NCI-H748 treated with DMSO at 0.1 percent for 48 hours (cell line): ENCODE measurements at places on chromosomes 4 and X.

GRCh38 chr4:152278505-152279233 is 257.2 kb downstream of the FBXW7 start:
- peak; percentile 70 for DNase-seq

DNA sequence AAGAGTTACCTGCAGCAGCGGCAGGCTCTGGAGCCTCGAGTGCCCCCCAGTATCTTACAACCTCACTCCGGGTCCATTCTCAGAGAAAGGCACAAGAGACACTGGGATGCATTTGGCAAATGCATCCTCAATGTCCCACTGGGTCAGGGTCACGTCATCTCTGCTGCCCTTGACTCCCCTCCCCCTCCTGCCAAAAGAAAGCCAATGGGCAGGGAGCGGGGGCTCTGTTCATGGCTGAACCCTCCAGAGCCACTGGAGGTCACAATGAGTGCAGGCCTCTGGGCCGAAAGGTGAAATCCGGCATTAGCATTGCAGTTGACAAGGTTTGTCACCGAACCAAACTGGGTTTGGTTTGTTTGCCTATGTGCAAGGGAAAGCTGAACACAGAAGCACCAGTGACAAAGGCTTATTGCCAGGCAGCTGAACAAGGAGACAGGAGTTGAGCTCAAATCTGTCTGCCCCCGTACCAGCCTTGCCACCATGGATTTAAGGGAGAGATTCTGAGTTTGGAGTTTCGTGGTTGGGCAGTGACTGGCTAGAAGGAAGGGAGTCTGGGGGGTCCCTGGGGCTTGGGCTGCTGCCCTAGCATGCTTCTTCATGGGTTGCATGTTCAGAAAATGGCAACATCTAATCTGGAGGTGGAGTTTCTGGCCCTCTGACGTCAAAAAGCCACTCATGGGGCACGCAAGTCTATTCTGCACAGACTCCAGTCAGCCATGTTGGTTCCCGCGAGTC is 64.3 kb downstream of the HTRA3 start:
- DNase-seq: no peak

- DNase-seq: no peak
Observed at GRCh38 chr4:168839758-168840391, 170.2 kb downstream of the CBR4 start.

- DNase-seq: no peak
Observed at GRCh38 chrX:53128097-53128749, 34.3 kb downstream of the KANTR start.

GRCh38 chr4:177163532-177163931 is 146.1 kb upstream of the NEIL3 start:
- DNase-seq: no peak

GRCh38 chr4:6873291-6873690 is 36.3 kb upstream of the TBC1D14 start:
- DNase-seq: no peak

DNA sequence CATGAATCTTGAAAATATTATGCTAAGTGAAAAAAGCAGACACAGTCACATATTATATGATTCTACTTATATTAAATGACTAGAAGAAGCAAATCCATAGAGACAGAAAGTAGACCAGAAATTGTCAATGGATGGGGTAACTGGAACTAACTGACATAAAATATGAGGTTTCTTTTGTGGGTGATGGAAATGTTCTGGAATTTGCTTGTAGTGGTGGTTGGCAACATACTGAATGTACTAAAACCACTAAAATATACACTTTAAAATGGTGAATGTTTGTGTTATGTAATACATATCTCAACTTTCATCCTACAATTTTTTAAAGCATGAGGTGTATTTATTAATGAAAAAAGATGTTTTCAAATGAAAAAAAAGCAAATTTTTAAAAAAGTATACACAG is 14.7 kb downstream of the CNOT6L start:
- DNase-seq: no peak

- no peak for DNase-seq
Observed at GRCh38 chr4:95549246-95550114, 707 bp upstream of the UNC5C start.

DNA sequence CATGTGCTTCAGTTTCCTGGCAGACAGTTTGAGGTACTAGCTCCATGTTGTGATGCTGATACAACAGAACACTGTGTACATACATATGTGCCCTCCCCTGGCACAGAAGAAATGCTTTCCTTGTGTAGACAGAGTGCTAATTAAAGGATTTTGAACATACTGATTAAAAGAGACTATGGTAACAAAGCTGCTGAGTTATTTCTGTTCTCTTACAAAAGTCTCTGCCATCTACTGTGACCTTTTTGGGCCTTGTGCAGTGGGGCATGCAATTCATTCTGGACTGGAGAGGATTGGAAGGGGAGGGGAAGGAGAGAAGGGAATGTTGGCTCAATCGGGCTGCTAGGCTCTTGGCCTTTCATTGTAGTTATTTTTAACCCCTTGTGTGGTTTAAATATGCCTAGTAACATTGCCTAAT is 6.0 kb downstream of the PDLIM5 start:
- DNase-seq: no peak

GRCh38 chrX:73766431-73766795 is 203.4 kb downstream of the CHIC1 start:
- no peak for DNase-seq

GRCh38 chr4:125062115-125063050 is 252.4 kb upstream of the FAT4 start:
- no peak for DNase-seq

GRCh38 chrX:49988143-49988542 is 65.7 kb downstream of the CLCN5 start:
- no peak for DNase-seq

DNA sequence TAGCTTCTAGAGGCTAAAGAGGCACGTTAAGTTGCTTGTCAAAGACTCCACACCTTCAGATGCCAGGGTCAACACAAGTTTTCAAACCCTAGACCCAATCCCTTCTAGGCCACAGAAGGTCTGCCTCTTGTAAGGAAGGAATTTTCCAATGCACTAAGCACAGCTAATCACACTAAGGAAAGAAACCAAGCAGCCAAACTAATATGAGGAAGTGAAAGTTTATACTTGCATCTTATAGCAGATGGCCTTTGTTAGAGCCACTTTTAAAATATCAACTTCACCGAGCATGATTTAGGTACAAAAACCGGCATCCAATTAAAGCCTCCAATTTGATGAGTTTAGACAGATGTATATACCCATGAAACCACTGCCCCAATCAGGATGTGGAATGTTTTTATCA is 9.9 kb downstream of the FHL1 start:
- no peak for DNase-seq

DNA sequence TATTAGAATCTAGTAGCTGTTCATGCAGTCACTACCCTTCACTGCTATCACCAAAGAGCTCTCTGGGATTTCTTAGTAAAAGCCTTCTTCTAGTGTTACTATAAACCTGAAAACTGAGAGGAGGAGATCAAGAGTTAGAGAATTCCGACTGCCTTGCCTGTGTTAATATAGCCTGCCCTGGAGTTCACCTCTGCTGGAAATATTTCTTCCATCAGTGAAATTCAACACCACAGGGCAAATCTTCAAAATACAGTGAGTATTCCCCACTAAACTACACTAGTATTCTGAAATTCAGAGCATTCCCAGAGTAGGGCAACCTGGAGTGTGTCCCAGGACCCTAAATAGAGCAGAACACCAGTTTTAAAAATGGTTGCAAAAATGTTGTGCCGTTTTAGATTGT is 301.1 kb downstream of the ARHGAP24 start:
- no peak for DNase-seq

DNA sequence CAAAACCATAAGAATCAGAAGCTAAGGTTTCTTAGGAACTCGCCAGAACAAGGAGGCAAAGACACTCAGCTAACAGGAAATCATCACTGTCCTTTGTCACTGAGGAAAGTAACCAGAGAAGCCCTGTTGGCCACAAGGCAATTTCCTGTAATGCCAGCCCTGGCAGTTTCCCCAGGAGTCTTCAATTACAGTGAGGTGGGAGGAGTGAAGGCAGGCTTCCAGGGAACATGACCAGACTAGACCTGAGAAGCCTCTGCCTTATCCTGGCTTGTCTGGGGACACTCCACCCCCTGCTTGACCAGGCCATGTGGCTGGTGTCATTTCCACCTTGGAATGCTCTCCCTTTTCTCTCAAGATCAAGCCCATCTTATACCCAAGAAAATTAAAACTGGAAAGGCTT is 125.3 kb downstream of the COL4A6 start:
- no peak for DNase-seq

DNA sequence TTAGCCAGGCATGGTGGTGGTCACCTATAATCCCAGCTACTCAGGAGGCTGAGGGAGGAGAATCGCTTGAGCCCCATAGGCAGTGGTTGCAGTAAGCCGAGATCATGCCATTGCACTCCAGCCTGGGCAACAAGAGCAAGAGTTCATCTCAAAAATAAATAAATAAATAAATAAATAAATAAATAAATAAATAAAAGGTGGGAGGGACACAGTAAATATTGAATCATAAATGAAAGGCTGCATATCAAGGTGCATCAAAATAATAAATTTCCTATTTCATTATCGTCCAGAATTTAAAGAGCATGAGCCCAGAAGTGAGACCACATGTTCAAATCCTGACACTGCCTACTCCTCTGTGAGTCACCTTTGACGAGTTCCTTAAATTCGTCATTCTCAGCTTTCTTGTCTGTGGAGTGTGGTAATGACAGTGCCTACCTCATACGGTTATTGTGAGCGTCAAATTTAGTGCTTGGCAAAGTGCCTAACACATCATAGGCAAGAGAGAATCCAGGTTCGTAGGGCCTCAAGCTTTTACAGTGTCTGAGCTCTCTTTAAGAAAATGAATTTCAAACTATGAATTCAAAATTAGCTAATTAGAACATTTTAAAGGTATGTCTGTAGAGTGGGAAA is 49.9 kb downstream of the IL15 start:
- DNase-seq: no peak

GRCh38 chrX:148146121-148146520 is 165.0 kb downstream of the FMR1NB start:
- DNase-seq: no peak

- no peak for DNase-seq
Observed at GRCh38 chr4:120842031-120842430, 80.5 kb downstream of the PRDM5 start.

DNA sequence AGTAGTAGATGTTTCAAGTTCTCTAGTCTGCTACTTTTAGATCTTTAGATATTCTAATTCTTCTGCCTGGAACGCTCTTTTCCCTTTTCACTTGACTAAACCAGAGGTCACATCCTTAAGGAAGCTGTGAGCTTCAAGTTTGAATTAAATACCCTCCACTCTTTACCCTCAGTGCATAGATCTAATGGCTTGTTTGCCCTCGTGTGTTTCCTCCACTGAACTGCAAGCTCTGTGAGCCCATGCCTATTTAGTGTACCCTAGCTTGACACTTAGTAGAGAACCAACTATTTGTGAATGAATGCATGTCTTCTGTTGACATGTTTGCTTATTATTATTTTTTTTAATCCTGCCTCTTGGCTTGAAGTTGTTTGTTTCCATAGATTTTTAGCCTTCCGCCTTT is 138.3 kb downstream of the PDE5A start:
- peak; percentile 6 for DNase-seq

- DNase-seq: no peak
Observed at GRCh38 chr4:88101165-88101564, 57.3 kb downstream of the ABCG2 start.

DNA sequence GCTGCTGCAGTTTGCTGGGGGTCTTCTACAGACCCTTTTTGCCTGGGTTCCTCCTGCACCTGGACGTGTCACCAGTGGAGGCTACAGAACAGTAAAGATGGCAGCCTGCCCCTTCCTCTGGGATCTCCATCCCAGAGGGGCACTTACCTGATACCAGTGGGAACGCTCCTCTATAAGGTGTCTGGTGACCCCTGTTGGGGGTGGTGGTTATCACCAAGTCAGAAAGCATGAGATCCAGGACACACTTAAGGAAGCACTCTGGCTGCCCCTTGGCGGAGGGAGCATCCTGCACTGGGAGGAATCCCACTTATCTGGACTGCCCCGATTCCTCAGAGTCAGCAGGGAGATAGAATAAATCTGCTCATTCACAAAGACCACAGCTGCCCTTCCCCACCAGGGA is 218.9 kb upstream of the GALNTL6 start:
- DNase-seq: no peak

DNA sequence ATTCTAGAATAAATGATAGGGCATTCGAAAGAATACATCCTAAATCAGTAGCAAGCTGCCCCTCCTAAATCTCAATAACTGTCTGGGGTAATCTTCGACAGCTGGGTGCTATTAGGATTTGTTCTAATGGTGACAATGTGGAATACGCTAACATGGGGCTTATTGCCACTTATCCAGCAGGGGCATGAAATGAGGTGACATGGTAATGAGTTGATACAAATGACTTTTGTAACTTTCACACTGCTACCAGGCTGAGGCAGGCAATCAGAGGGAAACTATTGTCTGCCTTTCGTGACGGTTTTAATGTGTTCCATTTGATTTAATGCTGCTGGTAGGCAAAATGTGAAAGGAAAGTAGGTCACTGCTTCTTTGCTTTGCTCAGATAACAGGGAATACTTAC is 1047.4 kb upstream of the PABPC4L start:
- no peak for DNase-seq

DNA sequence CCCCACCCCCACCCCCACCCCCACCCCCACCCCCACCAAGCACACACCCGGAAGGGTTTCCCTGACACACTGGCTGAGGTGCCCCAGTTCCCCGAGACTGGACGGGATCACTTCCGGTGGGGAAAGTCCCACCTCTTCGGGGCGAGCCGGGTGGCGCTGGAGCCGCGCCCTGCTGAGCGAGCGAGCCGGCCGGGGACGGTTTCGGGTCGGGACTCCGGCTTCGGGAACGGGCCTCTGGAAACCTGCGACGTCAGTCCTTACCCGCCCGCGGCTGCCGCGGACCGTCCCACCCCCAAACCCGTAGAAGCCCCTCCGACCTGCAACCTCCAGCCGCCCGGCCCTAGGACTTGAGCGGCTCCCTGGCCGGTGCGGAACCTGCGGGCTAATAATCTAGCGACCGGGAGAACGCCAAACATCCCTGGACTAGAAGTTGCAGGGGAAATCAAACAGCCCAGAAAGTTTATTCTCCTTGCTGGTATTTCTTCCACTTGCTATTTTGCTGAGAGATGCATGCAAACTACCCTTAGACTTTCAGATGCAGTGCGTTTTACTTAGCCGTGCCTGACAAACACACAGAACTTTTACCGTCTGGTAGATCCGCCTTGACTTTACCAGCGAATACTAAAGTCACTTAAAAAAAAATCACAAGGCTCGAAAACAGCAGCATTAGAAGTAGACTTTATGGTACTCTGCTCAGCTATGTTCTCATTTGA is 991 bp downstream of the RAP2C start:
- DNase-seq: peak; percentile 36

GRCh38 chr4:113825272-113825671 is 63.7 kb upstream of the CAMK2D start:
- no peak for DNase-seq

GRCh38 chrX:110108381-110108821 is 105.5 kb downstream of the TMEM164 start:
- no peak for DNase-seq

- peak; percentile 8 for DNase-seq
Observed at GRCh38 chr4:149999485-150000074, 78.7 kb upstream of the DCLK2 start.

- no peak for DNase-seq
Observed at GRCh38 chr4:184268584-184269160, 51.0 kb upstream of the ENPP6 start.
